ENCODE measurements at places on chromosomes 16 and 17.

DNA sequence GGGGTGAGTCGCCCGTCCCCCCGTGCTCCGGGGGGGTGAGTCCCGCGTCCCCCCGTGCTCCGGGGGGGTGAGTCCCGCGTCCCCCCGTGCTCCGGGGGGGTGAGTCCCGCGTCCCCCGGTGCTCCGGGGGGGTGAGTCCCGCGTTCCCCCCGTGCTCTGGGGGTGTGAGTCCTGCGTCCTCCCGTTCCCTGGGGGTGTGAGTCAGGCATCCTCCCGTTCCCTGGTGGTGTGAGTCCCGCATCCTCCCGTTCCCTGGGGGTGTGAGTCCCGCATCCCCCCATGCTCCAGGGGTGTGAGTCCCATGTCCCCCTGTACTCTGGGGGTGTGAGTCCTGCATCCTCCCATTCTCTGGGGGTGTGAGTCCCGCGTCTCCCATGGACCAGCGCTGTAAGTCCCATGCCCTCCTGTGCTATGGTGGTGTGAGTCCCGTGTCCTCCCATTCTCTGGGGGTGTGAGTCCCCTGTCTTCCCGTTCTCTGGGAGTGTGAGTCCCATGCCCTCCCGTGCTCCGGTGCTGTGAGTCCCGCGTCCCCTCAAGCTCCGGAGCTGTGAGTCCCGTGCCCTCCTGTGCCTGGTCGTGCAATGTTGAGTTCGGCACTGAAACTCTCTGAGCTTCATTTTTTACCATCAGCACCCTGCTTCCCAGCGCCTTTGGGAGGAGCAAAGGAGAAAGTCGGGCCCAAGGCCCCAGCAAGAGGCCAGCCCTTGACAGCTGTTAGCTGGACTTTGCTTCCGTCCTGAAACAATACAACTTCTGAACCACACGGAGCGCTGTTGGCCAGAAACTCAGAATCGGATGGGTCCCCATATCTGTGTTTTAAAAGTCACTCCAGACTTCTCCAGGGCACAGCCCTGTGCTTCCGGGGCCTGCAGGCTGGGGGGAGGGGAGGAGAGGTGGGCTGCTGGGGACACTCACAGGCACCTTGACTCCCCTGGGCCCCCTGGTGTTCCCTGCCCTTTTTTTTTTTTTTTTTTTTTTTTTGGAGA, 11.5 kb upstream of the ZC3H18 start:
- DNase-seq: peak; percentile 72

- DNase-seq: peak; percentile 28
Measured at GRCh38 chr17:75498726-75499213, 16.6 kb downstream of the CASKIN2 start.

- DNase-seq: no peak
Measured at GRCh38 chr17:80632046-80632581, 87.5 kb downstream of the RPTOR start.

DNA sequence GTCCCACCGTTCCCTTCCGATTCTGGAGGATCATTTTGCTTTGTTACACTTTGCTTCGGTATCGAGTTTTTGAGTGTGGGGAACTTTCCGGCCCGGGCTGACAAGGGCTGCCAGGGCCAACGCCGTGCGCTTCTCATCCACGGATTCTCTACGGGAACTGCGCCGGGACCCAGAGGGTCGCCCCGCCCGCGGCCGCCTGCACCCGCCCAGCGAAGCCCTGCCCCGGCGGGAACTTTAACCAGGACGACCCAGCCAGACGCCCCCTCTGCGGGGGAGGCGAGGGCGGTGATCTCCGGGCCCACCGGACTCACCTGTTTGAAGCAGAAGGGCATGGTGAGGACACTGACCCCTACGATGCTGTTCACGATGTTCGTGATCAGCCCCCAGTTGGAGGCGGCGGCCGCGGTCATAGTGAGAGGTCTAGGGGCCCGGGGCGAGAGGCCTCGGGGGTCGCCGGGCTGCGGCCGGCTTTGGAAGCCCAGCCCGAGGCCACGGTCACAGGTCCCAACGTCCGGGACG, 536 bp downstream of the SLC38A10 start:
- peak; percentile 61 for DNase-seq

GRCh38 chr16:69490707-69491324, 66.4 kb downstream of the CYB5B start:
- no peak for DNase-seq

GRCh38 chr16:76483307-76483909, 206.2 kb downstream of the CNTNAP4 start:
- no peak for DNase-seq

GRCh38 chr16:69720822-69721430, 5.4 kb downstream of the NQO1 start:
- DNase-seq: no peak

All from suppressor macrophage (primary cell).